ENCODE measurements at places on chromosomes 1 and 21.

DNA sequence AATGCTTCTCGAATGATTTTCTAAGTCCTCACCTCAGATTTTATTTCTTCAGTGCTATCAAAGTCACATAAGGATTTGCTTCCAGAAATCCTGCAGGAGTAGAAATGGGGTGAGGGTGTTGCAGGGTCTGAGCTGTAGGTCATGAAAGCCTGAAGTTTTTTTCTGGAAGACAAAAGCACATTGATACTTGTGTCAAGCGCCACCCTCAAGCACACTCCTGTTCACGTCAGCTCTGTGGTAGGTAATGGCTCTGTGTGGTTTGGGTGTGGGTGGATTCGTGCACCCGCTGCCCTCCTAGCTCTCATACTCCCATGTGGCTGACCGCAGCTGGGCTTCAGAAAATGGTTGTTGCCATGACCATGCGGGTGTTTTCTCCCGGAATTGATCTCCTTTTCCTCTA lies 39.9 kb downstream of the AKNAD1 start:
- no peak for DNase-seq

- no peak for DNase-seq
Observed at GRCh38 chr1:81121306-81121705, 679.4 kb upstream of the ADGRL2 start.

DNA sequence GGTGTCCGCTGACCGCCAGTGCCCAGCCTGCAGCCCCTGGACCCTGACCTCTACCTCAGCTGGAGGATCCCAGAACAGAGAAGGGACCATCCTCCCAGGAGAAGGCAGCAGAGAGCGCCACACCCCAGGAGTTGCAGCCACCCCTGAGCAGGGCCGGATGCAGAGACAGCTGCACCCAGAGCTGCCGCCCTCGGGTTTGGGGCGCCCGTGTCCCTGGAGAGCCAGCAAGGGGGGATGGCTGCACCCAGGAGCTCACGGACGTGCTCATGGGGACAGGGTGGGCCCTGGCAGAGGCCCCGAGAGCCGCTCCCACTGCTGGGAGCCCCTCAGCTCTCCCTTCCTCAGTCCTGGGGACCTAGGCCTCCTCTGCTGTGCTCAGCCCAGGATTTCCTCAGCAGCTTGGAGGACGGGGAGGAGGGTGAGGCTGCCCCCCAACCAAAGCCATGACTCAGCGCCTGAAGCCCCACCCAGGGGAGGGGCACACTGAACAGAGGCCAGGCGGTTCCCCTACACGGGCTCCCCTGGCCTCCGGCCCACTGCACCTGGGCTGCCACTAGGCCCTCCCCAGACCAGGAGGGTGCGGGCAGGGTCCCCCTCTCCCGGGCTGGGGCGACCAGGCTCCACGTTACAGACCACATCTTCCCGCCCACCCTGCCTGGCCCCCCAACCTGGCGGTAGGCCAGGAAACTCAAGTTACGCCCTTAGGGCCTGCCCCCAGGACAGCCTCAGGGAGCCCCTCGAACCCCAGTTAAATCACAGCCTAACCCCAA lies 2.2 kb downstream of the ACAP3 start:
- DNase-seq = no peak

DNA sequence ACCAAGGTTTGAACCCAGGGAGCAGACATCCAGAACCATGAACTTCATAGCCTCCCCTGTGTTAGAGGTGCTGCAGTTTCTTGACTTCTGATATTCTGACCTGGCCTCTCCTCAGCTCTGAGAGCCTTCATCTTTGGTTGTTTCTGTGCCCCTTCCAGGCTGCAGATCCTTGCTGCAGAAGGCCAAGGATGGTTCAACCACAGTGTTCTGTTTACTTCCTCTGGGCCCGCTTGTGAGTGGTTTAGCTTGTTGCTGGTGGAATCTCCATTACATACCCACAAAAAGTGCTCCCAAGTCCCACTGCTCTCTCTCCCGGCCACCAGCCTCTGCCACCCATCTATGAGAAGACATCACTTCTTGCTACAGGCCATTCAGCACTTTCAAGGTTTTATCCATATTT lies 9.0 kb upstream of the SLC2A7 start:
- no peak for DNase-seq

DNA sequence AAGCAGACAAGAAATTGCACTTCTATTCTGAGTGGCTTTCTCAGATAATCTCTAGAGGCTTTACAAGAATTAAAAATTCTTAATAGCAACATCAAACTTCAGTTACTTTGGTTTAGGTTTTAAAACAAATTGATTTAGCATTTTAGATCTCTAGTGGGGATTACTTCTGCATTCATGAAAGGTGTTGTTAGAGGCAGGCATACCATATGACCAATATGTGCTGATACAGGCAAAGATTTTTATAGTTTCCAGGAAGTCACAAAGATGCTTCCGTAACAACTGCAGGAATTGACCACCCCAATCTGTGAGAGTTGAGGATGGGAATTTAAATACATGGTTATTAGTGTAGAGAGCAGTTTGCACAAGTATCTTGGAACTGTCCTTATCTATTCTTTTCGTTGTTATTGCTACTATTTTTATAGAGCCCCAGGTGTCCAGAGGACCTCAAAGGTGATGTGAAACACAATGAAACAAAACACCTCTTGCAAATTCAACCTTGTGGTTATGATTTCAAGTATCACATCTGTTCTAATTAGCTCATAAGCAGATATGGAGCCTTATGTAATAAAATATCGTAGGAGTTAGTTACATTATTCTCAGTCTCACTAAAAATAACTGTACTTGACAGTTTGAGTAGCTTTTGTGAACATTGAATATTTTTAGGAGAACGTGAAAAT lies 512.7 kb upstream of the ADGRL4 start:
- no peak for DNase-seq

DNA sequence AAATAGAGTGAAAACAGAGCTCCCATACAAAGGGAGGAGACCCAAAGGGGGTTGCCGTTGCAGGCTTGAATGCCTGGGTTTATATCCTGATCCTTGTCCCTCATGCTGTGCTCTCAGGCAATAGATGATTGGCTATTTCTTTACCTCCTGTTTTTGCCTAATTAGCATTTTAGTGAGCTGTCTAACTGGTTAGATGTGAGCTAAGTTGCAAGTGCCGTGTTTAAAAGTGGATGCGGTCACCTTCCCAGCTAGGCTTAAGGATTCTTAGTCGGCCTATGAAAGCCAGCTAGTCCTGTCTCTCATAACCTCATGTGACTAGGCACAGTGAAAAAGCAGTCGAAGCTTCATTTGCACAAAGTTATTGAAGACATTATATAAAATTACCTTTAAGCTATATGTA lies 356.7 kb upstream of the TMPRSS15 start:
- DNase-seq = no peak

DNA sequence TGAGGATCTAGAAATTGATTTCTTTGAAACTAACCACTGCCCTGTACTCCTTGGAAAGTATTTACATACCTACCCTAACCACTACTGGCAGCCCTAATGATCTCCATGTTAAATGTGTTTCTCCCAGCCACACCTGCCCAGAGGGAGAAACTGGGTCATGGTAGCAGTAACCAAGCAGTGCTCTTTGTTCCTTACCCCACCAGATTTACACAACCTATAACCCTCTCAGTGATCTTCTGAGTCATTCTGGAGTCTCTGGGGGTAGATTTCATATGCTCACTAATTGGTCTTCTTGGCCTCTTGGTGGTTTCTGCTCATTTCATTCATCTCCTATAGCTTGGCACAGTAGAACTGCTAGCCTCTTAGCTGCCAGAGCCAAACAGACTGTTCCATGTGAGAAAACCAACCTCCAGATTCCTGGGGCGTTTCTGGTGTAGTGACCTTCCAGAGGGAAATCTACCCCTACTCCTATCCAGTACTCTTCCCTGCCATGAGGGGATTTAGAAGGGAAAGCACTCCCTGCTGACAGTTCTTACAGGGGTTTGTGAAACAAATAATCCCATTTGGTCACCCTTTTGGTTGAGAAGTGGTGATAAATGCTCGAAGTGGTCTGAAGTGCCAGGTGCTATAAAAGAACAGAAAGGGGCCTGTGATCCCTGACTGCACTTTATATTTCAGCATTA lies 36.2 kb upstream of the LRIG2 start:
- DNase-seq = no peak

DNA sequence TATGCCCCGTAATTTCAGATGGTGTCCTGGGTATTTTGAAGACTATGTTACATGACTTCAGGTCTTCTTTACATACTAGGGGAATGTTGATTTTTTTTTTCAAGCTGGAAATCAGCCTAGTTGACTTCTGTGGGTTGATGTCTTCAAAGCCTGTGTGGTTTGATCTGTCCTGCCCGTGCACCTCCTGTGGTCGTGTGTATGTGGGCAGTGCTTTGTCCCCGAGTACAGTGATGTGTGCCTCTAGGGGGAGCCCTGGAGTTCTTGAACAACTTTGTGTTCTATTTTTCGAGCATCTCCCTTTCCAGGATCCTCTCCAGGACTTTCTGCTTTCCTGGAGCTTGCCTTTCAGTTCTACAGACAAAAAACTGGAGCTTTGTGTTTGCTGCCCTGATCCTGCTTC lies 28.9 kb downstream of the OBSCN start:
- peak; percentile 45 for DNase-seq

DNA sequence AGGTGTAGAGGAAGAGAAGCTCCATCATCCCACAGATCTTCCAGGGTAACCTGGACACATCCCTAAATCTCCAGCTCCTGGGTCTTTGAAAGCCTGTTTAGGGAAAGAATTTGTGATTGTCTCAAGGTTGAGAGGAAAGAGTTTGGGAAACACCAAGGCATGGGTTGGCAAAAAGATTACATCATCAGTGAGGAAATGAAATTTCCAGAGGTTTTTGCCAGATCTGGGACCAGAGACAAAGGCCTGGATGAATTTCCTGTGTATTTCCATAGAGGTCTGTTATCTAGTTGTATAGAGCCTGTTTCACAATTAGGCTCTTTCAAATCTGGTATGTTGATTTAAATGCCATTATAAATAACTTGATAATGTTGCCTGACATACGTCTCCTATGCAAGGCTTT lies 82.3 kb downstream of the GPR89B start:
- no peak for DNase-seq

All from 8988T (cell line).